NCI-H2081 (cell line): ENCODE measurements at places on chromosomes 12 and 14.

DNA sequence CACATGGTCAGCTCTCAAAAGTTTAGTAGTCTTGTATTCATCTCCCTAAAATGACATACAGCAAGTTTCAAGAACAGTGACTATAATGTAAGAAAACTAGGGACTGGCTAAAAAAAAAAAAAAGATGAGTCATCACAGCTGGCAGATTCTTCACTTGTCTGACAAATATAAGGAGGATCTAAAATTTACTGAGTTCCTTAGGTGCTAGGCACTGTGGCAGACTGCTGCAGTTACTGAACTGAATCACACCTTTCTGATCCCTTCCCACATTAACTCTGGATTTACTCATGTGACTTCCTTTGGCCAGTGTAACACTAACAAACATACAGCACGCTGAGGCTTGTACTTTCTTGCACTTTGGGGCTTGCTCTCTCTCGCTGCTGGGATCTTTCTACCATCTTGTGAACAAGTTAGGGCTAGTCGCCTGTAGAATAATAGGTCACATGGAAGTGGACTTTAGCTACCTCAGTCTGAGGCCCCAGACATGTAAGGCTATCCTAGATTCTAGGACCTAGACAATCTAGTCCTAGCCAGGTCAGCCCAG is 32.1 kb downstream of the BAZ1A start:
- DNase-seq: no peak

DNA sequence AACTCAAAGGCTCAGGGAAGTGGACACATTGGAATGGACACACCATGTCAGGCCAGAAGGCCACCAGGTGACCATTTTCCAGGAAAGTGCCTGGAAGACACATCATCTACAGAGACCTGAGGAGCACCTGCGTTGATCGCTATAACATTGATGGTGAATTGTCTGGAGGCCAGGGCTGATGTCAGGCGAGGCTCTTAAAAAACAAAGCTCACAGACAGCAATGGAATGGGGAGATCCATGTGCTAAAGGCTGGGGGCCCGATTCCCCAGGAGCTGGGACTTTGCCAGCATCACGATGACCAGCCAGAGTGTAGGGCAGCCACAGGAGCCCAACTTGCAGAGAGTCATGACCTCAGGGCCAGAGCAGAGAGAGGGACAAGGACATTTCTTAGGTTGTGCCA is 30.3 kb downstream of the DIO3 start:
- DNase-seq: no peak

DNA sequence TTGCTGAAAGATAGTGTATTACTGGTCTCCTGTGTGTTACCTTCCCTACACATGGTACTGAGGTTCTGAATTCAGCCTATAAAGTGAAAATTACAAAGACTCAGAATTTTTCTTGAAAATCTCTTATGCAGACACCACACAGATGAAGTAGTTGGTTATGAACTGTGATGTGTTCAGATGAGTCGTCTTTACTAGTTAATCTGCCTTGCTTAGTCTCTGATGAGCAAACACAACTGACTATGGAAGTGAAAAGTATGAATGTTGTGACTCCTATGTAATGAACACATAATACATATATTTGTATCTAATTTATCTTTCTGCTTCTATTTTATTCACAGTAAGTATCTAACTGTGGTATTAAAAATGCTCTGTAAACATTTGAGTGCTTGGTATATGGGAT is 4.7 kb downstream of the MTERF2 start:
- no peak for DNase-seq

DNA sequence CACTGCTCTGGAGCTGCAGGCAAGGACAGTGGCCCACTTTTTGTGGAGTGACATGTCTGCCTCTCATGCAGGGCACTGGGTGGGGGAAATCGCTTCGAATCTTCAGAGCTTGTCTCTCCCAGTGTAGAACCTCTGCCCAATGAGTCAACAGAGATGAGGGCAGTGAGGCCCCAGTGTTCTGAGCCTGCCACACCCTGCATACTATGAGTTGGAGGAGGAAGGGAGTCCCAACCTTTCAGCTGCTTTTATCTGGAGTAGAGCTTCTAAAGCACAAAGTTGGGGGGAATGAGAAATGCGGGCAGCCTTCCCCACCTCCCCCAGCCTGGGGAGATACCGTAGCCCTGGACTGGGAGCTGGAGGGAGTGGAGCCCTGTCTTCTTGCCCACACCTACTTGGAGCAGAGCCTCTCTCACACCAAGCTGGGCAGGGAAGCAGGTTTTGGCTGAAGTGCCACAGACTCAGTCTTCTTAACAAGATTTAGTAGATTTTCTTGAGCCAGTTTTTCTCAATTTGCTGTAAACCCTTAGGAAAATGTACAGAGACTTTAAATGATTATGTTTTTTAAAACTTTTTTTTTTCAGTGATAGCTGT is 159.1 kb downstream of the ADGRD1 start:
- no peak for DNase-seq

DNA sequence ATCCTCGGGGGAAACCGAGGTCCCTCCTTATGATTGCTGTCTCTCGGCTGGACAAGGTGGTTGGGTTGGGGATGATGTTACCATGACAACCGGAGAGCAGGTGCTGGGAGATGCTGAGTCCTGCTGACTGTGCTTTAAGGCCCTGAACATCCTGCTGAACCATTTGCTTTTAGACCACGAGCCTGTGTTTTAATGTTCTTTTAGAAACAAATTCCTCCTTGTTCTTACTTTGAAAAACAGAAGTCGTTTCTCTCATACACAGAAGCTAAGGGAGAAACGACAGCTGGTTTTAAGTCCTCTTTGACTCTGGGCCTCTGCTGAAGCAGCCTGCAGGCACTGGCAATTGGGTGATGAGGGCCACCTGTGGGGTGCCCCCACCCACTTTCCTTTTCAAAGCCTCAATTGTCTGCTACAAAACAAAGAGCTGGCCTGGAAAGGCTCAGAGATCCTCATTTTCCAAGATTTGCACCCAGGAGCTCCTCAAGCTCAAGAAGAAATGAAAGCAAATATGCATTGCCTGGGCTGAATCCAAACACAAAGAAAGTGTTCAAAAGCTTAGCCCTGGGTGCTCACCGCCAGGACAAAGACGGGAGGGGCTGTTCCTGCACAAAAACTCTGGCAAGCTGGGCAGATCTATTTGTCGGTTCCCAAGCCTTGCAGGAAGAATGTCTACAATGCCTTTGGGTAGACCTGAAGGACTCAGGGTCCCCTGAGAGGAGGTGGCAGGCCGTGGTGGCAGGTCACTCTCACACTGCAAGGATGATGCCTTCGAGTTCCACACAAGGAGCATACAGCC is 90.0 kb upstream of the CLMN start:
- DNase-seq: no peak

- no peak for DNase-seq
These were observed 41.8 kb upstream of the PTPRR start for GRCh38 chr12:70962226-70962794.

GRCh38 chr12:49827051-49827400 is 1.2 kb downstream of the NCKAP5L start:
- DNase-seq: no peak

- DNase-seq: no peak
These were observed 72.7 kb downstream of the WSCD2 start for GRCh38 chr12:108201808-108202207.

DNA sequence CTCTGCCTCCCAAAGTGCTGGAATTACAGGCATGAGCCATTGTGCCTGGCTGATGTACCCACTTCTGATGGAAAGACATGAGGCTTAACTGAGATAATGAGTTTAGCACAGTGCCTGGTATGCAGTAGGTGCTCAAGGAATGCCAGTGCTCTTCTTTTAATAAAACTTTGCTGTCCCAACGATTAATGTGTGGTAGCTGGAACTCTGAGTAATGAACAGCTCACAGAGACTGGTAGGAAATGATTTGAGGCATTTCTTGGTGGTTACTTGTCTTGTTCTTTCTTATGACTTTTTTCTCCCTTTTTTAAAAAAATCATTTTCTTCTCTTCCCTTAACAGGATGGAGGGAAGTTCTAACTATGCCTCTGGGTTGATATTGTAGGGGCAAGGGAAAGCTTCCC is 235.7 kb upstream of the PWP1 start:
- no peak for DNase-seq

GRCh38 chr12:120941846-120942405 is 36.4 kb upstream of the HNF1A start:
- DNase-seq: no peak

DNA sequence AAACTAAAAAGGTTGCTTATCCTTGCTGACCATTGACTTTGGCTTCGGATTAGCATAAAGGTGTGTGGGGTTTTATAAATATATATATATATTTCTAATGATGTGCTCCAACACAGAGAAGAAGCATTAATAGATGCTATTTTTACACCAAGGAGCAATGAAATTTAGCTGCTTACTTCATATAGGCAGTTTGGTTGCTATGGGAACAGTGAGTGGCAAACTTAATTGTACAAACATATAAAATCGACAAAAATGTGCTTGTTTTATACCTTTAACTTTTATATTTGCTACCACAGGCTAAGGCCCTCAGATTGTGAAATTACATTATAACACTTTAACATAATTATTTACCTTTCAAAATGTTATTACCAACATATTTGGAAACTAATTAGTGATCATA is 303.4 kb downstream of the SEC23A start:
- DNase-seq: no peak

DNA sequence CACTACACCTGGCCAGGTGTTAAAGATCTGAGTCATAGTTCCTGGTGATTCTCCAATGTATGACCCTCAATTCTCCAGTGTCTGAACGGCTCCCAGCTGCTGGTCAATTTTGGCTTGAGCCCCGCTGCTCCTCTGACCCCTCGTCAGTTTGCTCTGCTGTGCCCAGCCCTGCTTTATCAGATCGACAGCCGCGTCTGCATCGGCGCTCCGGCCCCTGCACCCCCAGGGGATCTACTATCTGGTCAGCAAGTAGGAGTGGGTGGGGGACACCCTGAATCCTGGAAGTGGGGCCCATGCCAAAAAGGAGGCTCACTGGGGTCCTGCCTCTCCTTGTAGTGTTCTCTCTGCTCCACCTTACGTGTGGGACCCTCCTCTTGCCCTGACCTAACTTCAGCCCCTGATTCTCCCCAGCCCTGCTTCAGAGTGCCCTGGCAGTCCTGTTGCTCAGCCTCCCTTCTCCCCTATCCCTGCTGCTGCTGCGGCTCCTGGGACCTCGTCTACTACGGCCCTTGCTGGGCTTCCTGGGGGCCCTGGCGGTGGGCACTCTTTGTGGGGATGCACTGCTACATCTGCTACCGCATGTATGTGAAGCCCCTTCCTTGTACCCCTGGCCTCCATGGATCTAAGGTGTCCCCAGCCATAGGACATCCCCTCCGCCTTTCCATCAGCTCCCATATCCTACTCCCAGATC is 5.0 kb downstream of the SLC39A5 start:
- DNase-seq: no peak

GRCh38 chr12:12273291-12273957 is 6.6 kb upstream of the LRP6 start:
- DNase-seq: no peak

GRCh38 chr12:89782807-89783206 is 74.2 kb upstream of the ATP2B1 start:
- DNase-seq: no peak

DNA sequence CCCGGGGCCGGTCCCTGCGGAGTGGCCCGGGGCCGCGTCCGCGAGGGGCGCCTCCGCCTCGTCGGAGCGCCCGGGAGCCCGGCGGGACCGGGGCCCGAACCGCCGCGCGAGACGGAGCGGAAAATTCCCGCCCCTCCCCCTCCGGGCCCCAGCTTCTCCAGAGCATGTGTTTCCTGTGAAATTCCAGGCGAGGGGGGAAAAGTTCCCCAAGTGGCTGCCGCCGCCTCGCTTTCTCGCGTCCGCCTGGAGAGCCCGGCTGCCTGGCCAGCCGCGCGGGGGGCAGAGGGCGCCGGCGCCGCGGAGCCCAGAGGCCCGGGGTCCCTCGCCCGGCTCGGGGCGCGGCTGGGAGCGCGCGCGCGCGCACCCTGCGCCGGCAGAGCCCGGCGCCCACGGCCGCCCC is 904 bp downstream of the CACNA1C start:
- DNase-seq: no peak

GRCh38 chr12:45986641-45987339 is 3.6 kb downstream of the SCAF11 start:
- DNase-seq: no peak

GRCh38 chr12:12606781-12607589 is 4.7 kb upstream of the CREBL2 start:
- DNase-seq: no peak

GRCh38 chr12:120095736-120096135 is 20.8 kb downstream of the RAB35 start:
- no peak for DNase-seq

GRCh38 chr14:24941719-24942118 is 108.2 kb downstream of the STXBP6 start:
- peak; percentile 67 for DNase-seq

DNA sequence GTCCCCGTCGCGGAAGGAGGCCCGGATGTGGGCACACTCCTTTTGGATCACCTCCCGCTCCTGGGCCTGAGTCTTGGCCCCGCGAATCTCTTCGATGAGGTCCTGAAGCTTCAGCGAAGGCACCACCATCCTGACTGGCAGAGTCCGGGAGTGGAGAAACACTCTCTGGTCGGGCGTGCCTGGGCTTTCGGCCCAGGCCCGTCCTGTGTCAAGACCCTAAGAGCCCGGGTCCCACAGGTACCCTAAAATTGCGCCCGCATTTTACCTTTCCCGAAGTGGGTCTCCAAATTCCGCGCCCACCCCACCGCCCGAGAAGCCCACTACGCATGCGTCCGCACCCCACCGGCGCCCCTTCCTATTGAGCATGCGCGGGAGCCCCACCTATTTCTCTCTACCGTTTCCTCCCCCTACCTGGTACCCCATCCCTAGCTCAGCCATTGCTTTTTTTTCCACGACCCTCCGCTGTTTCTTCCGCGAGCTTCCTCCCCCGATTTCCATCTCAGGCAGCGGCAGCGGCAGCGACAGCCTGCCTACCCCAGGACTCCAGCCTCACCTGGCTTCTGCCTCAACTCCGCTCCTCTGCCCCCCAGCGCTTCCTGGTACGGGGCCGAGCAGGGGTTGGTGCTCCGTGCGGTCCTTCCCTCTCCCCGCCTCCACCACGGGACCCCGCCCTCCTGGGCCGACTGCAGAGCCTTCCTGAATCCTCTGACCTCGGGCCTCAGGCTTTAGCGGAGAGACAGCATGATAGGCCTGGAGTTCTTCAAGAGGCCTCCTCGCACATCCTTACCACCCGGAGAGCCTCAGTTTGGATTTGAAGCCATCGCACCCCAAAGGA is at the start of gene AP1G2:
AP1G2 (minus strand) TSS at position 606 of the 835 bp plus-strand sequence; CDS start at position 129, 477 bp downstream.
- DNase-seq: peak; percentile 87

- no peak for DNase-seq
These were observed 70.1 kb upstream of the PLXNC1 start for GRCh38 chr12:94078138-94078723.

DNA sequence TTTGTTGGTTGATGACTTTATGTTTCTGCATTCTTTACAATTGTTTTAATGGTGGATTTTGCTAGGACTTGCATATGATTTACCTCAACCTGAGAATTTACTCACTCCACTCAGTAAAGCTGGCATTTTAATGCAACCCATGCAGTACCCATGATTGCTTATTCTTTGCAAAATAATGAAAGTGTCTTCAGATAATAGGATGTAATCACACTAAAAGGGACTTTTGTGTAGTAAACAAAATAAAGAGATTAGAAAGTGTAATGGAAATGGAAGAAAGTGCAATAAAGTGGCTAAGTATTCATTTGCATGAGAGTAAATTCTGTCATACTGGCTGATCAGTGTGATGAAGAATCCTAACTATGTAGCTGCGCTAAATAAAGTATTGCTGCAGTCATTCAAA is 87.6 kb upstream of the NOVA1 start:
- DNase-seq: no peak
